Activated CD4-positive, alpha-beta memory T cell treated with anti-CD3 and anti-CD28 coated beads for 36 hours (primary cell): ENCODE measurements at places on chromosomes 7 and 10.
A peak's percentile ranks its signal among the peaks of the same experiment; 100 is the strongest.

- DNase-seq, result no peak
These were observed 142.7 kb downstream of the TRIL start for GRCh38 chr7:28815369-28815927.

DNA sequence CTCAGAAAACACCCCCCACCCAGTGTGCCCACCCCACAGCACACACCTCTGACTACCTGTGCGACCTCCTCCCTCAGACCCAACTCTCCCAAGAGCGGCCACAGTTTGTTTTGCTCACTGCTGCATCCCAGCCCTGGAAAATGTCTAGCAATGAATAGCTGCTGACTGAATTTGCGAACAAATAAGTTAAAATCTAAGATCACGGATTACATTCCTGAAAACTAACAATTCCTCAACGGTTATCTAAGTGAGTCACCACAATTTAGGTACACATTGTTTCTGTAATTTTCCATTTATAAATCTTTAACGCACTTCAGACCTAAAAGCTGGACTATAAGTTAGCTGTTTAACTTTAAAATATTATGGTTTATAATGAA, 235.2 kb downstream of the ZMYND11 start:
- no peak for DNase-seq

GRCh38 chr7:2807845-2808772, 36.0 kb downstream of the GNA12 start:
- no peak for DNase-seq

- no peak for DNase-seq
These were observed 246.8 kb downstream of the ELMO1 start for GRCh38 chr7:37201876-37202198.

DNA sequence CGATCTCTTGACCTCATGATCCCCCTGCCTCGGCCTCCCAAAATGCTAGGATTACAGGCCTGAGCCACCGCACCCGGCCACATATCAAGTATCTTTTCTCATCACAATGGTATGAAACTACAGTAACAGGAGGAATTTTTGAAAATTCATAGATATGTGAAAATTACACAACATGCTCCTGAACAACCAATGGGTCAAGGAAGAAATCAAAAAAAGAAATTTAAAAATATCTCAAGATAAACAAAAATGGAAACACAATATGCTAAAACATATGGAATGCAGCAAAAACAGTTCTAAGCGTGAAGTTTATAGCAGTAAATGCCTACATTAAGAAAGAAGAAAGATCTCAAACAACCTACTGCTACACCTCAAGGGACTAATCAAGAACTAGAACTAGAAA, 59.8 kb upstream of the ADAM12 start:
- DNase-seq, result no peak

DNA sequence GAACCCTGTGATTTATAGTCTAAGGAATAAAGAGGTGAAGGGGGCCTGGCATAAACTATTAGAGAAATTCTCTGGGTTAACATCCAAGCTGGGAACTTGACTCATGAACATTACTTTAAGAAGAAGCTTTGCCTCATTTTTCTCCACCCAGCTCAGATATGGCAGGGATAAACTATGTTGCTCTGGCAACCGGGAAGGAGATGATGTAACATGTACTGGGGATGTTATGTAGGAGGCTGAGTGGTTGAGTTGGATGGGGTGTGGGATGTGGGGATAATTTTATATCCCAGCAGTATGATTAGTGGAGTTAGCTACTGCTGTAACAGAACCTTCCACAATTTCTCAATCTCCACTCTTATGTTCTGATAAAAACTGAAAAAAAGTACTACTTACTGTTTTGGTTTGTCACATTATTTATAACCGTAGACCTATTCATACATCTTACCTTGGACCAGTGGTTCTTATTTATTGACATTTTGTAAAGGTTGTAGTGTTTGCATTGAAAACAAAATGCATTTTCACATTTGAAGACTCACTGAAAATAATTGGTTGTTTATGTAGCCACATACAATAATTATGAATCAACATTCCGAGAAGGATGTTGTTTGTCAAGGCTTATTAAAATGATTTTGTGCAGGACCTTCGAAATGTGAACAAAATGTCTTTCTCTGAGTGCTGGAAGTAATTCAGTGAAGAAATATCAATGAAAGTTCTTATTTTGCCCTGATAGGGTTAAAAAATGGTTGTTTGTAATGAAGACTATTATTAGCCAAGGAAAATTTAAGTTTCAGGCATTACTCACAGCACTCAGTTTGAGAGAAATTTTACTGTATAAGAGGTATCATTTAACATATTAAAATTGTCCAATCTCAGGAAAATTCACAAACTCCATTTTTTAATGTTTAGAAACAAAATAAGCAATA, 1.3 kb downstream of the OR2F2 start:
- no peak for DNase-seq

DNA sequence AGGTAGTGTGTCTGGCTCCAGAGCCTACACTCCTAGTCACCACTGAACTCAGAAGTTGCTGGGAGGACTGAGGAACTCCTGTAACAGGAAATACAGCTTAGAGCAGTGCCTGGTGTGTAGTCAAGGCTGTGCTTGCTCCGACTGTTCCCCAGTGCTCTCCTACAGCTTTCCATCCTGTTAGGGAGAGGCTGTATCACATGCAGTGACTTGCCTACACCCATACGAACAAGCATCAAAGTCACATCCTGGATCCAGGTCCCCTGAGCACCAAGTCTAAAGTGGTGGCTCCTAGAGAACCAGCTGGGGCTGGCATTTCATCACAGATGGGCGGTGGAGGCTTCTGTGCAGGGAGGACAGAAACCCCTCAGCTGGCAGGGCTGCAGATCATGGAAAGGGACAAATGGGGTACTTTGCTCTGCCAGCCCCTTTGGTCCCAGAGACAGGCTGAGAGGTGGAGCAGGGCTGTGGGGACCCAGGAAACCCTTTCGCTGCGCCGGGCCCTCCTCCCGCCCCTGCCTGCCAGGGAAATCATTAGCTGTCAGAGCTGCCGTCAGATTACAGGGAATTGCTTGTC, 7.7 kb downstream of the ASB10 start:
- no peak for DNase-seq

DNA sequence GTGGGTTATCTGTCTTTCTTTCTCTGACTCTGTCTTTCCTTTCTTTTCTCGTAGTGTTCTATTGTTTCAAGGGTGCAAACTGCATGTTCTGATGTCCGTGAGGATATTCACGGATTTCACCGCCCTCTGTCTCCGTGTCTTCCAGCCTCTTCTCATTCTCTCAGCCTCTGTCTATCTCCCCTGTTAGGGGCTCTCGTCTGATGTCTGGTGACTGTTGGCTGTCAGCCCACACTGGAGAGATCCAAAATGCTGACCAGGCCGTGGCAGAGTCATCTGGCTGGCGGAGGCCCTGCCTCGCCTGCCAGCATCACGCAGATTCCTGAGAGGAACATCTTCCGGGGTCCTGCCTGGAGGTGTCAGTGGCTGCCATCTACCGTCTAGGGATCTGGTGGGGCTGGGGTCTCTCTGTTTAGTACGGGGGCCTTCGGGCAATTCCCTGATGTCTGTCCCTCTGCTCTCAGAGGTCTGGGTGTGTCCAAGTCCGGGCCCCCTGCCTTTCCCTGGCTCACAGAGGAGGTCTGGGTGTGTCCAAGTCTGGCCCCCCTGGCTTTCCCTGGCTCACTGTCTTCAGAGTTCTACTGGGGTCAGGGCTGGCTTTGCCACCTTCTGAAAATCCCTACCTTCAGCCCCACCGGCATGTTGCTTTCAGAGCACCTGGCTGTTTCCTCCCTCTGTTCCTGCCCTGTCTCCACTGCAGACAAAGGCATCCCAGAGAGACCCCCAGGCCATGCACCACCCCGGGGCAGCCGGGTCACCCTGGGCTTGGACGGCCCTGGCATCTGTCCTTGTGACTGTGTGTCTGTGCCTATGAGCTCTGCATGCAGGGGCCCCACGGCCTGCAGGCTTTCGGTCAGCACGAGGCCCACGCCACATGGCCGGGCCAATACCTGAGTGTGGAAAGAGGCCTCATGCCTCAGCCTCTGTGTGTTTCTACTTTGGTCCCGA, 14.0 kb upstream of the SCART1 start:
- DNase-seq, result no peak

DNA sequence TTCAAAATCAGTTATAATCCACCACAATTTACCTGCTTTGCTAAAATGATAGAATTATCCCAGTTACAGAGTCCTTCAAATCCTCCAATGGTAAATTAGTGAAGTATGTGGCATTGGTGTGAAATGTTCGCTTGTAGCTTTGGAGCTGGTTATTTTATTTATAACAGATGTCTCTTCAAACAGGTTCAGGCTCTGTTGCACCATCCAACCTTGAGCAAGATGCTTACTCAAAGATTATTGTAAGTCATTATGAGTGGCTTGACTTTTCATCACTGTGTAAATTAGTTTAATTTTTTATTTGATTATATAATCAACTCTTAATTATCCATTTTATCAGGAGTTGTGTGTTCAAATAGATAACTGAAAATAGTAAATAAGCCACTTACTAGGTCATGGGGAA, 99.4 kb downstream of the BTRC start:
- no peak for DNase-seq

GRCh38 chr10:24428410-24428782, 219.5 kb downstream of the KIAA1217 start:
- no peak for DNase-seq

DNA sequence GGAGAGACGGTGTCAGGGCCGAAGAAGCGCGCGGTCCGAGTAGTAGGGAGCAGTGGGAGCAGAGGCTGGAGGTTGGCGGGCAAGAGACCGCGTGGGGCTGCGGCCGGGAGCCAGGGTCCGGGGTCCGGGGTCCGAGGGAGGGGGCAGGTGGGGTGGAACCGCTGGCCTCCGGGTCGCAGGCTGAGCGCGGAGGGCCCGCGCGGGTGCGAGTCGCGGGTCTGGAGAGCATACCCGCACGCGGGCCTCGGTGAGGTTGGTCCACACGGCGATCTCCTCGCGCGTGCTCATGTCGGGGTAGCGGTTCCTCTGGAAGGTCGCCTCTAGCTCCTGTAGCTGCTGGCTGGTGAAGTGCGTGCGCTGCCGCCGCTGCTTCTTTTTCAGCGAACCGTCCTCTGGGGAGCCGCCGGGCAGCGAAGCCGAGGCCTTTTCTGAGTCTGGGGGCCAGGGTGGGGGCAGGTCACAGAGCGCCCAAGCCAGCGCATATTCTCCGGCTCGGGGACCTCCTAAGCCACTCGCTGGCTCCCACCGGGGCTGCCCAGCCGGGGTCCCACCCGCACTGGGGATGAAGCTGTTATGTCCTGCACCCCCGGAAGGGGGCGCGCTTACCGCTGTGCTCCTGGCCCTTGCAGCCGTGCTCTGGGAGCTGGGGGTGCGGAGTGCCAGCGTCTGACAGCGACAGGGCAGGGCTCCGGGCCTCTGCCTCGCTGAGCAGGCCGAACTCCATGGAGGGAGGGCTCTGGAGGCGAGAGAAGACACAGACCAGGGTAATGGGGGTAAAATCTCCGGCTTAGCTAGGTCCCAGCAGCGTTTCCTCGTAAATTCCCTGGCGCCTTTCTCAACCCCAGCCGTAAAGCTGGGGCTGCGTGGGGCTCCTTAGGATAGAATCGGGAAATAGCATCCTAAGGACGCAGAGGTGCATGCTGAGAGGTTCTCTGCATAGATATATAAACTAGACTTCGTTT, 5.5 kb downstream of the ELOVL3 start:
- DNase-seq, result peak; percentile 85

GRCh38 chr7:119545118-119545517, 727.9 kb upstream of the KCND2 start:
- no peak for DNase-seq

GRCh38 chr7:21029006-21029405, 242.3 kb upstream of the SP8 start:
- DNase-seq, result no peak

- DNase-seq, result no peak
These were observed 207.4 kb downstream of the DNAJB6 start for GRCh38 chr7:157544226-157544625.

DNA sequence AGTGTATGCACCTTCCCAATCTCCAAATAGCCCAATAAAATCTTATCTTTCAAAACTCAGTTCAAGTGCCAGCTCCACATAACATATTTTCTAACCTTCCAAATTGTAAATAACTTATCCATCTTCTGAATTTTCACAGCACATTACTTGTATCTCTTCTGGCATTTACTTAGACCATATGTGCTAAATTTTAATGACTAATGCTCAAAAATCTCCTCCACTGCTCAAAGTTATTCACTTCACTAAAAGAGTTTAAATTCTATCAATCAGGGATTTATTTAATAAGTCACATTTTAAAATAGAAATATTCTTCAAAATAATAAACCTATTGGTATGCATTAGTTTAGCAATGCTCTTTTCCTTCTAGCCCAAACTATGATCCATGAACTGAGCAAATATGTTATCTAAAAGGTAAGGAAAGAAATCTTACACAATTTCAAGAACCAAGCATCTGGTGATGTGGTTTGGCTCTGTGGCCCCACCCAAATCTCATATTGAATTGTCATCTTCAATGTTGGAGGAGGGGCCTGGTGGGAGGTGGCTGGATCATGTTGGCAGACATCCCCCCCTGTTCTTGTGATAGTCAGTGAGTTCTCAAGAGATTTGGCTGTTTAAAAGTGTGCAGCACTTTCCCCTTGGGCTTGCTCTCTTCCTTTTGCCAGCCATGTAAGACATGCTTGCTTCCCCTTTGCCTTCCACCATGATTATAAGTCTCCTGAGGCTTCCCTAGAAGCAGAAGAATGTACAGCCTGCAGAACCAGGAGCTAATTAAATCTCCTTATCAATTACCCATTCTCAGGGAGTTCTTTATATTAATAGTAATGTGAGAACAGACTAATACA, 28.1 kb upstream of the GPR22 start:
- no peak for DNase-seq

DNA sequence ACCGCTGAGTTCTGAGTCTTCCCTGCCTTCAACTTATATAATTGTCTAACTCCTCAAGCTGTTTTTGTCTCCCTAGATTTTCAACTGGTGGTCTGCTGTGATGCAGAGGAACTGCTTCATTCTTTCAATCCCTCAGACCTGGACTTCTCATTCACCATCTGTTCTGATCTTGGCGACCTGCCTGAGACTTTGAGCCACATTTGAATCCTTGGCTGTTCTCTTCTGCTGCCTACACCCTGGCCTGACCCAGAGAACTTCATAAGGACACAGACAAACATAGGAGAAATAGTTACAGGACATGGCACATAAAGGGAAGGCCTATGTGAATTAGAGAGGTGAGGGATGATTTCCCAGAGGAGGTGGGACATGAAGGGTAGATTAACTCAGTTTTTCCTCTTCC, 326.7 kb downstream of the PTEN start:
- no peak for DNase-seq

DNA sequence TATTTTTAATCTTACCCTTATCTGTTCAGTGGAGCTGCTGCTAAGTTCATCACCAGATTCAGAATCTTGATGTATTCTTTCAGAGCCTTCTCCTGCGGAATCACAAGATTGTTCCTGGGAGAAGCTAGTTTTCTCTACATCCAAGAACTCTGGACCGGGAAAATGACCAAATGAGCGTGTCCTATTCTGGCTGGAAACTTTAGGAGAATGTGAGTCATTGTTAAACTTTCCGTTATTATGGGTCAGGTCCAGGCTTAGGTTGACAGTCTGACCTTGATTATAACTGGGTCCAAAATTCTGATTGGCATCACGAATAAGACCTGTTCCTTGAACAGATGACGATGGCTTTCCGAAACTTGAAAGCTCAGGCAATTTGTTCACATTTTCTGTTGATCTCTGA, 20.5 kb downstream of the ARHGAP12 start:
- DNase-seq, result no peak

GRCh38 chr7:11373546-11374142, 400.0 kb downstream of the PHF14 start:
- DNase-seq, result no peak
